ENCODE measurements at places on chromosomes 4 and X.

DNA sequence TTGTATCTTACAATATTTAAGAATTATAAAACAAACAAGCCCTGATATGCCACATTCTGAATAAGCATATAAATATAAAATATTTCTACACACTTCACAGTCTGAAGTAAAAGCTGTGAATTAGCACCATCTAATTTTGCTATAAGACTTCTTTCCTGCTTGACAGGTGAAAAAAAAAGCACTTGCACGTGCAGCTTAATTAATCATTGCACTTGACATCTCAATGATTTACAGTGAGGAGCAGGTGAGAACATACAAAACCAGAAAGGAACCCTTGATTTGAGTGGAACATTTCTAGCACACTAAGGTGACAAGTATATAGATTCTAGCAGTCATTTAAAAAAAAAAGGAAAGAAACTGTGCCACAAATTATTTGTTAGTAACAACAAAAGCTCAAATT lies 47.9 kb downstream of the CHIC2 start:
- DNase-seq: no peak

GRCh38 chrX:111338095-111338698 lies 67.9 kb upstream of the CAPN6 start:
- DNase-seq: no peak

DNA sequence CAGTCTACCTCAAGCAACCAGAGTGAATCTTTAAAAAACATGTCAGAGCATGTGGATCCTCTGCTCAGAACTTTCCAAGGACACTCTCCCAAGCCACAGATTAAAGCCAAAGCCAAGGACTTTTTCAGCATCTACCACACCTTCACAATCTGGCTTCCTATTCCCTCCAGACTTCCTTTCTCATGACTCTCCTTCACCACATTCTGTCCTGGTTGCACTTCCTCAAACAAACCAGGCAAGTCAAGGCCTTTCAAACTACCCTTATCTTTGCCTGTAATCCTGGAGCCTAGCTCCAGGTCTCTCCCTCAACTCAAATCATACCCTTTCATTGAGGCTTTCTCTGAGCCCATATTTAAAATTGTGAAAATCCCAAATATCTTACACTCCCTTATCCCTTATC lies 191.6 kb upstream of the GALNTL6 start:
- no peak for DNase-seq

- DNase-seq: no peak
Observed at GRCh38 chr4:151993521-151993920, 232.7 kb upstream of the GATB start.

DNA sequence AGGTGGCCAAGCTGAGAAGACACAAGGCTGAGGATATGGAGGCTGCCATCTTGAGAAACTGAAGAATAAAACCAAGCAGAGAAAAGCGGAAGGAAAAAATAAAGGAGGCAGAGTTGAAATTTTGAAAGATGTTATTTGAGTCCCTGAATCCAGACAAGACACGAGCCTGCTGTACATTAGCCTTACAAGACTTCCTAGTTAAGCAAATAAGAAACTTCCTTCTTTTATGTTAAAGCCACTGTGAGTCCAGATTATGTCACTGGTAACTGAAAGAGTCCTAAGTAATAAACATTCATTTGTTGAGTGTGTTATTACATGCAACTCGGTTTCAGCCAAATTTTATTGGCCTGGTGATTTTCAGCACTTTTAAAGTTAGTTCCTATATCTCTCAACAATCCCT lies 30.4 kb downstream of the DRD5 start:
- DNase-seq: no peak

DNA sequence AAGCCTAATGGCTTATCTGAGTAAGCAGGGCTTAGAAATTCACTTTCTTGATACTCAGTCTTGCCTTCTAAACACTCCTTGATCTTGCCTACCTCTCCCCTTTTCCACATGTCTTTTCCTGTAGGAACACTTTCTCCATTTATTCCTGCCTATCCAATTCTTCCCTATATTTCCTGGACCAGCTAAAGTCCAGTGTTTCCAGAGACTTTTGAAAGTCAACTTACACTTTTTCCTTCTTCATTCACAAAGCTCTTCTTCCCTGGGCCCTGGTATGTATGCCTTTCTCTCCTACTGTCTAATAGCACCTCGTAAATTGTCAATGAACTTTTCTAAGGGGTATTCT lies 20.6 kb downstream of the VSIG4 start:
- DNase-seq: no peak

DNA sequence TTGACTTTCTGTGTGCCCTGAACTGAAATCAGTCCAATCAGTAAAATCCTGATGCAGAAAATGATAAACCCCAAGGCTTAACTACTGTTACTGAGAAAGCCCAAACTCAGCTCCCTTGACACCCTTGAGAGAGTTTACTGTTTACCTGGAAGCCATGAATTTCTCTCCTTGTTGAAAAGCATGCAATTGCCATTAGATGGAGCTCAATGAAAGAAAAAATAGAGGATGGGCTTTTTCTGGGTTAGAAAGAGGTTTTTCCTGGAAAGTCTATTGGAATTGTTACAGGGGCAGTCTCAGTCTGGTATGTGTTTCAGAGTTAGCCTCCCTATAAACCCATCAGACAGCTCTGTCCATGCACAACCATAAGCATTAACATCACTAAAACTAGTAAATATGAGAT lies 66.4 kb upstream of the C4orf54 start:
- no peak for DNase-seq

DNA sequence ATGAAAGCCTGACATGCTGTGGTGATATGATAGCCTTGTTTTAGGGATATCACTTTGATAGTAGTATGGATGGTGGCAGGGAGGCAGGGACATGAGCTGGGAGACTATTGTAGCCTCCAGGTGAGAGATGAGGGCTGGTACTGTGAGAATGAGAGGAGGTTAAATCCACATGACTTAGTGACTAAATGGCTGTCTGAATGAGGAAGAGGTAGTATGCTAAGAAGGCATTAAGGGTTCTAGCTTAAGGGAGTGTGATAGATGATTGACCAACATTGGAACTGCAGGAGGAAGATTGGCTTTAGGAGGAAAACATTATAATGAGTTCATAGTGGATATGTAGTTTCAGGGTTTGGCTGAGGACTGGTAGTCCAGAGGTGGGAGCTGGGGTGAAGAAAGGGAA lies 195.0 kb upstream of the ANK2 start:
- DNase-seq: no peak

GRCh38 chr4:56410247-56411062 lies 23.2 kb upstream of the AASDH start:
- DNase-seq: peak; percentile 98

DNA sequence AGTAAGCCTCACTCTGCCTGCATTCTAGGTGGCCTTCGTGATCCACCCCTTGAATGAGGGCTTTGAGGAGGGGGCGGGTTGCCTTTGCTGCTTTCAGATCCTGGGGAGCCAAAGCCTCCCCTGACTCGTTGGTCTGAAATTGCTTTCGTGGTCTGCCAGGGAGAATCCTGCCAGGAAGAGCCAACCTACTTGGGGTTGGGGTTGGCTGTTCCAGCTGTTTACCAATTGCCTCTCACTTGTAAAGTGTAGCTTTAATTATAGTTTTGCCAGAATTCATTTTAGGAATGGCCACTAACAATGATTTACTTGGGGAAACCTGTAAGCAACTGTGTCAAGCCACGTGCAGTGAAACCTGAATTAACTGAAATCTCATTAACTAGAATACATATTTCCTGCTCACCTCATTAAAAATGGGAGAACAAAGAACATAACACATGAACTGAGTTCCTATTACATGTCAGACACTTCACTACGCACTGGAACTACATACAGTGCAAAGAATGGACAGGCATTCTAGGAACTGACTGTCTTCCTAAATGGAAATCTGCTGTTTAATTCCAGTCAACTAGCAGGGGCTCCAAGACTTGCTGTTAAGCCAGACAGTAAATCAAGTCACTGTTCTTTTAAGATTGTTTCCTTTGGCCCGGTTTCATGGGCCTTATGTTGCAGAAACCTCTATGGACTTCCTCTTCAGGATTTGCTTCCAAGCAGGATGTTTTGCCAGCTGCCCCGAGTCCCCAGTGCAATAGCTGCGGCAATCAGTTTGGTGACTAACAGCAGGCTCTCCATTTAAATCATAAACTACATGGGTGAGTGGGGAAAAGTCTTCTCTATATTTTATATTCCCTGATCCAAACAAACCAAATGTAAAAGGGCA lies 16.4 kb upstream of the NKRF start:
- DNase-seq: peak; percentile 74

DNA sequence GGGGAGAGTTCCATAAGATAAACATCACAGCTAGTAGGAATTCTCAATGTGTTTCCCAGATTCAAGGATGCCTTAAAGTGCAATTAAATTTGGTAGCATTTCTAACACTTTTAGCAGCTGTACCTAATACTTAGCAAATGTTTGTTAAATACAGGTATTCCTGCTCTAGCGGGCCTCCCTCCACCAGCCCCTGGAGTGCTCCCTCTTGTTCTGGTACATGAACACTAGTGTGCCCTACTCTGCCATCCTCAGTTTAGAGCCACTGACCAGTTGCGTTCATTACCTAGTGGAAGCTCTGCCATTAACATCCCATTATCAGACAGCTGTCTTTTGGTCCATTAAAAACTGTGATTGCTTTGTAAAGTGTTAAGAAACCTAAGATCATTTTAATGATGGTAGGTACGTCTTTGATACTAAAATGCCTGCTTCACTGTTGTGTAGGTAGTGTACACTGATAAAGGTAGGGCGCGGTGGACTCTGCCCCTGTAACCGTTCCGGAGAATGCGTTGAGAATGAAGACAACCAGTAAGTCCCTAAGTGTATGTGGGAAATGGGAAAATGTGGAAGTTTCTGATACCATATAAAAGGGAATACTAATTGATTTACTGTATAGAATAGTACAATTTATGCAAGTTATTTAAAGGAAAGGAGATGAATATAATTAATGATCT lies 21.7 kb downstream of the KIAA0232 start:
- DNase-seq: no peak

DNA sequence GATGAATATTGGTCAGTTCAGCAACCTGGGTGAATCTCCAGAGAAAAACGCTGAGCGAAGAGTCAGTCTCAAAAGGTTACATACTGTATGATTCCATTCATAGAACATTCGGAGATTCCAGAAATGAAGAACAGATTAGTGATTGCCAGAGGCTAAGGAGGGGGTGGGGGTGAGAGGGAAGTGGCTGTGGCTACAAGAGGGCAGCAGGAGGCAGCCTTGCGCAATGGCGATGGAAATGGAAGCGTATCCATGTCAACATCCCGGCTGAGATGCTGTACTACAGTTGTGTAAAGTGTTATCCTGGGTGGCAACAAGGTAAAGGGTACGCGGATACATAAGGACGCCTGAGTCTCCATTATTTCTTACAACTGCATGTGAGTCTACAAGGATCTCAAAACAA lies 18.0 kb downstream of the LYAR start:
- DNase-seq: peak; percentile 11

- DNase-seq: no peak
Observed at GRCh38 chr4:171117457-171117856, 695.7 kb upstream of the GALNTL6 start.

GRCh38 chrX:68098431-68098830 lies 334.9 kb downstream of the OPHN1 start:
- DNase-seq: no peak

DNA sequence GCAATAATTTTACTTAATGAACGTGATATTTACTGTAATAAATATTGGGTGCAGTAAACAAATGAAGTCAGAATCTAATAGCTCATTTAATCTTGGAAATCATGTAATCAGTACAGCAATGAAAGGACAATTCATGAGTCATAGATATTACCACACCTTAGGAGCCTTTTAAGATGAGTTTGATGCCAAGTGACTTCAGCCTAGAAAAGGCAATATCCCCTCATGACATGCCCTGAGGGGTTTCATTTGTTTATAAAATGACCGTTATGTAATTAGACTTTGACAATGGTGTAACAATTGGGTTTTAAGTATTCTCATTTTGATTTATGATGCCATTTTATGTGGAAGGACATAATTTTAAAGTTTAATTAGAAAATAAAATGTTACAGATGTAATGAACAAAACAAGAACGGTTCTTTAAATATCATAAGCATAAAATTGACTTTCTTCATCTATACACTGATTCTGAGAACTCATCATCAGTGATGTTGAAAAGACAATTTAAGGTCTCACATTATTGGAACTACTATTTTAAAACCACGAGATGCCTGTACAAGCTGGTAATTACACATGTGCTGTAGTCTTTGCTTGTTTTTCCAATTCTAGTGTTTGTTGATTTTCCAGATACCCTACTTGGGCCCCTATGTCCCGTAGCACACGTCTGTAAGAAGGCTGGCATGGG lies 5.0 kb downstream of the FGF2 start:
- peak; percentile 64 for DNase-seq

DNA sequence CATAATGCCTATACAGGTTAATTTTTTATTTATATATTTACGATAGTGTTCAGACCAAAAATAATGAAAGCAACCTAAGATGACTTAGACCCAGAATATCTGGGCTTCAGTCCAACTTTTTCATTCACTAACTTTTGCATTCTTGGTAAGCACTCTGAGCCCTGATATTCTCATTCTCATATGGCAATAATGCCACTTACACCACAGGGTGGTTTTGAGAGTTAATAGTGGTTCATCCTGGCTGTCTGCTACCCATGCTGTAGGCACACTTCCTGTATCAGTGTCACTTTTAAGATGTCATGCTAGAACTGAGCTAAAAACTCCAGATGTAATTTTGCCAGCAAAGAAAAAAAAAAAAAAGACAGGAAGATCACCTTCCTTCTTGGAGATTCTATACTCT lies 508.7 kb upstream of the FMR1 start:
- no peak for DNase-seq

DNA sequence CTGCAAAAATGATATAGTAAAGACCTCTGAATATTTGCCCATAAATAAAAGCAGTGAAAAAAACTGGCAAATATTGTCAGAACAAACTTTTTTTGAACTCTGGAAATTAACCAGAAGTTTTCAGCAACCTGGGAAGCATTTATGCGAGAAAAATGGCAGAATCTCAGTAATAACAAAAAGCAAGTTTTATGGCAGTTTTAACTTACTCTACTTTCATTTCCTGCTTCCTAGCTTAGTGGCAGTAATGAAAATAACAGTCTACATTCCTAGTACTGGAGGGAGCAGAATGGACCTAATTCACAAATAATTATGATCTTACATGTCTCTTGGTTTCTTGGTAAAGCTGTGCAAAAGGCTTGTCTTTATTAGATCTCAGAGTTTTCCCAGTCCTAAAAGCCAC lies 460.1 kb downstream of the NAF1 start:
- DNase-seq: no peak

DNA sequence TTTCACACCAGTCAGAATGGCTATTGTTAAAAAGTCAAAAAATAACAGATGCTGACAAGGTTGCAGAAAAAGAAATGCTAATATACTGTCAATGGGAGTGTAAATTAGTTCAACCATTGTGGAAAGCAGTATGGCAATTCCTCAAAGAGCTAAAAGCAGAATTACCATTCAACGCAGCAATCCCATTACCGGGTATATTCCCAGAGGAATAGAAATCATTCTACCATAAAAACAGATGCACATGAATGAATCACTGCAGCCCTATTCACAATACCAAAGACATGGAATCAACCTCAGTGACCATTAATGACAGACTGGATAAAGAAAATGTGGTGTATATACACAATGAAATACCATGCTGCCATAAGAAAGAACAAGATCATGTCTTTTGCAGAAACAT lies 243.0 kb downstream of the STPG2 start:
- no peak for DNase-seq
